ENCODE measurements at places on chromosomes 12 and 14.

DNA sequence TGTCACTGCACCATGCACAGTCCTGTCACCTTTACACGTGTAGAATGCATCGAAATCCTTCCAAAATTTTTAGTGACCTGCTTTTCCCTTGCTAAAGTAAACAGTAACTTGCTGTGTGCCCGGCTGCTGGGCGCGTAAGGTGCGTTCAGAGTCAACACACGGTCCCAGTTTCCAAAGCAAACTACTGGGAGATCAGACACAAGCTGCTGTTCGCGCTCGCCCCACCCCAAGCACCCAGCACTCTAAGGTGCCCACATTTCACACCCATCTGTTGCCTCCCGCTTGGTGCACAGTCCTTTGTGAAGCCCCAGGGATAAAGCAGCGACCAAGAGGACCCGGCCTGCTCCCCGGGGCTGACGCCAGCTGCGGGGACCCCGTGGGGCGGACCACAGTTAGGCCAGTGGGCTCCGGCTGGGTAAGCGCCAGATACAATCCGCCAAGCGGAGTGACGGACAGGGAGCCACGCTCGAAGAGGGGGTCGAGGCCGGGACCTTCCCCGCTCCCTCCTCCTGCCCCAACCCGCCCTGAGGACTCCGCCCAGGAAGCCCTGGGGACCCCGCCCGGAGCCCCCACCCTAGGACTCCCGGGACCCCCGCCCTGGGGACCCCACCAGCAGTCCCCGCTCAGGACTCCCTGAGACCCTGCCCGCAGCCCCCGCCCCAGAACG lies 633 bp downstream of the STX2 start:
- peak; percentile 8 for DNase-seq

DNA sequence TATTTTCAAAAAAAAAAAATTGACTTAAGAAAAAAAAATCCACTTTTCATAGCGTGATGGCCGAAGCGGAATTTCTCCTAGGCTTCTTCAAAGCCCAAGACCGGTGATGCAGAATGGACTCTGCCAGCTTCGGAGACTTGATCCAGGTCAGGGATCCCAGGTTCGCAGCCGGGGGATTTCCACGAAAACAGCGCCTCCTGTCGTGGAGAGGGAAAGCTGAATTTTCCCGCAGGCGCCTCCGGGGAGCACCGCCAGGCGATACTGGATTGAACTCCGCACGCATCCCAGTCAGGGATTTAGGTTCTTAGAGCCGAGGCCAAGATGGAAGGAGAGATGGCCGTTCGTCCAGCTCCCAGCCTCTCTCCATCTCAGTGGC lies 2.1 kb downstream of the TTC6 start:
- no peak for DNase-seq

DNA sequence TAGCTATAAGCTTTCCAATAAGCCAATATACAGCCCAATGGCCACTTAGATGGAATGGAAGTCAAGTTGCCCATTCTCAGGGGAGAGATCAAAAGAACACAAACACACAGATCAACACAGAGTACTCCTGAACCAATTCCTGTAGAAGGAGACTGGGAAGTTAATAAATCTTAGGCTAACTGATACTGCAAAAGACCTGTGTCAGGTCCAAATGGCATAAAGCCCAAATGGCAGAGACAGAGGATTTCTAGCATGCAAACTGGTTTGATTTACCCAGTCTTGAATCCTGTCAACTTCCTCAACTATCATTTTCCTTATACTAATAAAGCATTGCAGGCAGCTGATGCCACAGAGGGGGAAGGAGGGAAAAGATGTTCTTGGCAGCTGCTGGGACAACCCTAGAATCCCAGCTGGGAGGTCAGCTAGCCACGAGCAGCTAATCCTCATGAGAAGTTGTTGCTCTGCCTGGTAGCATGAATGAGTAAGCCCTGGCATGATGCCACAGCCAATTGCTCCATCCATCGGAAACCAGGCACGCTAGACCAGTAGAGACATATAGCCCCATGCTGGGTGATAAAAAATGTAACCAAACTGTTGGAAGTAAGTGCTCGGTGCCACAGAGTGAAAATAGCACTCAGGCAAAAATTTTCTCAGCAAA lies 26.2 kb downstream of the ANG start:
- DNase-seq: no peak

DNA sequence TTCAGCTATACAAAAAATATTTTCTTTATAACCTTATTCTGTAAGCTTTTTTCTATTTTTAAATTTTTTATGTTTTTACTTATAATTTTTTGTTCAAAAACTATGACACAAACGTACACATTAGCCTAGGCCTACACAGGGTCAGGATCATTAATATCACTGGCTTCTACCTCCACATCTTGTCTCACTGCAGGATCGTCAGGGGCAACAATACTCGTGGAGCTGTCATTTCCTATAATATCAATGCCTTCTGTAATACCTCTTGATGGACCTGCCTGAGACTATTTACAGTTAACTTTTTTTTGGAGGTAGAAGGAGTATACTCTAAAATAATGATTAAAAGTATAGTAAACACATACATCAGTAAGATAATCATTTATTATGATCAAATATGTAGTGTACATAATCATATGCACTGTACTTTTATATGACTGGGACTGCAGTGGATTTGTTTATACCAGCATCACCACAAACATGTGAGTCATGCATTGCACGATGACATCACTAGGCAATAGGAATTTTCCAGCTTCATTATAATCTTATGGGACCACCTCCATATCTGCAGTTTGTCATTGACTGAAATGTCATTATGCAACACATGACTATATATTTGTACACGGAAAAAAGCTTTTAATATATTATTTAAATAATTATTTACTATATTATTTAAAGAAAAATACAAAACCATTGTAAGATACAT lies 18.5 kb upstream of the PMCH start:
- no peak for DNase-seq

DNA sequence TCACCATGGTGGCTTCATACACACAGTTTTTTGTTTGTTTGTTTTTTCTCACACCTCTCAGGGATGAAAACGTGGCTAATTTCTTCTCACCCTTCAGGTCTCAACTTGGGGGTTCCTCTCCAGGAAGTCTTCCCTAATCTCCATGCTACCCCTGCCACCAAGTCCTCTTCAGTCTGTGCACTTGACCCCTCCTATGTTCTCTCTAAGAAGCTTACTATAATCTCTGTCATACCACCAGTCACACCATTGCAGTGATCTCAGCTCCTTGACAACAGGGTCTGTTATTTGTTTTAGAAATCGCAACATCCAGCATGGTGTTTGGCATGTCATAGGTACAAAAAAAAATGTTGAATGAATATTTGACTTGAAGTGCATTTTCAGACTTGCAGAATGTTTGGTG lies 83.4 kb downstream of the PRORP start:
- no peak for DNase-seq

DNA sequence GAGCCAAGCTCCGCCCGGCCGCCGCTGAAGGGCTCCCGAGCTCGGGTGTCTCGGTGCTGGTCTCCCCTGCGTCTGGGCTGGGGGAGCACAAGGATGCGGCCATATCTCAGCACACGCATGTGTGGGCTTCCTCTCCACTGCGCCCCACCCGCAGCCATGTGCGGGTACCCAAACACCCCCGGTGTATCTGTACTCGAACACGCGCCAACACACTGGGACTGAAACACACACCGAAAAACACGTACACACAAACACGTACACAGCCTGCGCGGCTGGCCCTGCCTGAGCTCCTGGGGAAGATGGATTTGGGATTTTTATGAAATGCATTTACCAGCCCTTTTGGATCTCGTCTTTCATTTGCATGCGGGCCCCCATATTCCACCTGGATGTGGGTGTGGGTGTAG lies 897 bp upstream of the TBX3 start:
- no peak for DNase-seq

- peak; percentile 40 for DNase-seq
These were observed 114.3 kb downstream of the KSR2 start for GRCh38 chr12:117854339-117855012.

GRCh38 chr14:22561661-22562579 lies 27.1 kb downstream of the DAD1 start:
- DNase-seq: peak; percentile 55

All from activated T-cell treated with anti-CD3 and anti-CD28 coated beads for 48 hours (primary cell).